A549 treated with ZK216348 at 1 μM for 4 hours (cell line): ENCODE measurements at places on chromosomes 11 and 22. TPM values are rescaled to one million over a fixed set of nuclear protein-coding genes. Genes with fewer than 3 reads are reported as not detected.

Gene FIBIN
- not detected in 5 replicates for total RNA-seq

Gene ARHGAP42
- total RNA-seq: 3.5 to 7.4 TPM (median 5.5 TPM) in 5 replicates

Gene NXPE2
- not detected in 5 replicates for total RNA-seq

Gene SLC22A9
- not detected in 5 replicates for total RNA-seq

Gene SYVN1
- total RNA-seq: 24.2 to 45.2 TPM (median 43.1 TPM) in 5 replicates

Gene LBHD1
- 4.8 to 5.3 TPM (median 5.0 TPM) in 5 replicates for total RNA-seq

Gene MUC15
- total RNA-seq: not detected in 5 replicates

Gene MFRP
- not detected in 5 replicates for total RNA-seq

Gene OR52E8
- not detected in 5 replicates for total RNA-seq

Gene PATE4
- not detected in 5 replicates for total RNA-seq

Gene ACR
- 0.19 to 0.54 TPM in 2 of 5 replicates, not detected in the others for total RNA-seq

Gene KLHDC7B
- 0.02 to 0.05 TPM in 2 of 5 replicates, not detected in the others for total RNA-seq

Gene CBLIF
- total RNA-seq: not detected in 5 replicates

Gene APOL5
- not detected in 5 replicates for total RNA-seq

Gene FAM181B
- 0.06 to 0.09 TPM (median 0.06 TPM) in 3 of 5 replicates, not detected in the others for total RNA-seq

Gene TPP1
- total RNA-seq: 33.9 to 51.3 TPM (median 44.2 TPM) in 5 replicates

Gene TTLL12
- total RNA-seq: 14.5 to 24.2 TPM (median 23.5 TPM) in 5 replicates

Gene C11orf65
- 0.15 to 0.93 TPM (median 0.36 TPM) in 3 of 5 replicates, not detected in the others for total RNA-seq

Gene OMP
- total RNA-seq: not detected in 5 replicates

Gene OR8G5
- not detected in 5 replicates for total RNA-seq

Gene DEFB131B
- not detected in 5 replicates for total RNA-seq

Gene NCR3LG1
- 1.9 to 2.8 TPM (median 2.6 TPM) in 5 replicates for total RNA-seq

Gene CALCA
- total RNA-seq: 0.22 to 0.35 TPM in 2 of 5 replicates, not detected in the others

Gene OR52A1
- total RNA-seq: not detected in 5 replicates

Gene ROBO4
- not detected in 5 replicates for total RNA-seq

Gene CDC42EP2
- 13.7 to 22.4 TPM (median 14.9 TPM) in 5 replicates for total RNA-seq

Gene PRG2
- not detected in 5 replicates for total RNA-seq

Gene ANKK1
- not detected in 5 replicates for total RNA-seq

Gene TRIM44
- 16.5 to 30.6 TPM (median 22.8 TPM) in 5 replicates for total RNA-seq

Gene MIAT
- 0.22 to 0.48 TPM (median 0.34 TPM) in 5 replicates for total RNA-seq

Gene LGALS12
- not detected in 5 replicates for total RNA-seq

Gene DCDC1
- total RNA-seq: 0.32 to 0.67 TPM (median 0.59 TPM) in 5 replicates

Gene CLMP
- total RNA-seq: 14.2 to 31.8 TPM (median 23.0 TPM) in 5 replicates

Gene CD6
- 0.08 to 0.38 TPM (median 0.24 TPM) in 4 of 5 replicates, not detected in the other for total RNA-seq

Gene CASP4
- total RNA-seq: 4.4 to 9.1 TPM (median 5.7 TPM) in 5 replicates

Gene CTSW
- 0.20 TPM in 1 of 5 replicates, not detected in the others for total RNA-seq

Gene KDM4E
- total RNA-seq: not detected in 5 replicates

Gene EWSR1
- total RNA-seq: 214 to 243 TPM (median 225 TPM) in 5 replicates

Gene NTM
- not detected in 5 replicates for total RNA-seq

Gene CST6
- not detected in 5 replicates for total RNA-seq

Gene KREMEN1
- total RNA-seq: 2.6 to 5.4 TPM (median 4.2 TPM) in 5 replicates
